ENCODE measurements at places on chromosomes 12 and 14. TPM values are rescaled to one million over a fixed set of nuclear protein-coding genes. Genes with fewer than 3 reads are reported as not detected.

Gene SLC2A13
- 3.4 TPM for total RNA-seq

Gene KERA
- not detected for total RNA-seq

Gene HHIPL1
- total RNA-seq = 2.2 TPM

Gene ITGB7
- total RNA-seq = 0.42 TPM

Gene PPP1R36
- total RNA-seq = 0.73 TPM

Gene SLC39A5
- total RNA-seq = not detected

Gene NTF3
- total RNA-seq = not detected

Gene PGF
- total RNA-seq = 209 TPM

Gene MYF5
- not detected for total RNA-seq

Gene DCN
- 1.4 TPM for total RNA-seq

Gene CCDC38
- not detected for total RNA-seq

Gene SCNN1A
- not detected for total RNA-seq

Gene PRB2
- total RNA-seq = not detected

Gene NRIP2
- total RNA-seq = not detected

Gene GUCY2C
- total RNA-seq = not detected

Gene TRPV4
- total RNA-seq = 0.92 TPM

Gene RPL10L
- total RNA-seq = not detected

Gene GDF3
- total RNA-seq = not detected

Gene NGB
- not detected for total RNA-seq

Measured in pulmonary artery endothelial cell (primary cell).